Small intestine (tissue), 16 donors: ENCODE measurements at places on chromosomes 3 and 15. TPM values are rescaled to one million over a fixed set of nuclear protein-coding genes. Genes with fewer than 3 reads are reported as not detected.

DNA sequence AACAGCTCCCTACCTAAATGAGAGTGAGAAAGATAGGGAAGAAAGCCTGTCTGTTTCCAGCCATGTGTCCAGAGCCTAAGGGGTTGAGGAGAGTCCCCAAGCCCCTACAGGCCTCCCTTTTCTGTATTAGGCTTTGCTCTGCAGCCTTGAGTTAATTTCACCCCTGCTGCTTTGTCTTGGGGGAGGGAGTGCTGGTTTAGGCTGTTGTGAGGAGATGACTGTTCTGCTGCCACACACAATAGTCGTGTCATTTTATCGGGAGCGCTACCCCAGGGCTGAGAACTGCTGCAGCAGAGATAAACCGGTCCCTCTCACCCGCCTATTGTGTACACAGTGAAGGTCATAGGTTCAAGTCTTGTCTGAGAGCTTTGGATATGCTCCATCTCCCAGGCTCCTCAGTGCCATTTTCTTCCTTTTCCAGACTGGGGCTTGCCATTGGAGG is 1.4 kb downstream of the ZNF609 start:
- no peak for DNase-seq

DNA sequence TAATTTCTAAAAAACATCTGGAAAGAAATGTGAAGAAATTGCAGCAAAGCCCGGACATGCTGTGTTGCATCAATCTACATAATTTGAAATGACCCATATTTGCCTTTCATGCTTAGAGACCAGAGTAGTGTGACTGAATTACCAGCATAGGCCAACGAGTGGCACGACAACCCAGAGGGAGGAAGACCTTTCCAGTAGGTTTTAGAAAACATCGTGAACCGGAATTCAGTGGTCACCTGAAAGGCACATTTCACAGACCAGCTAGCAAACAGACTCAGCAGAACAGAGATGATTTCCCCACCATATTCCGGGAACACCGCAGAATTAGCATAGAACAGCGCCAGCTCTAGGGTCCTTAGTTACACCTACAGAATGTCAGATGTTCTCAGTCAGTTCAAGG is 620.0 kb upstream of the ZNF385D start:
- DNase-seq: no peak

The ITIH1 gene
- polyA plus RNA-seq: 0.13 TPM

- DNase-seq: no peak
Observed at GRCh38 chr15:82803793-82804574, 1.9 kb downstream of the FSD2 start.

The SLC15A2 gene
- 0.34 TPM for polyA plus RNA-seq

- no peak for DNase-seq
Observed at GRCh38 chr15:63891768-63892133, 58.0 kb upstream of the HERC1 start.

DNA sequence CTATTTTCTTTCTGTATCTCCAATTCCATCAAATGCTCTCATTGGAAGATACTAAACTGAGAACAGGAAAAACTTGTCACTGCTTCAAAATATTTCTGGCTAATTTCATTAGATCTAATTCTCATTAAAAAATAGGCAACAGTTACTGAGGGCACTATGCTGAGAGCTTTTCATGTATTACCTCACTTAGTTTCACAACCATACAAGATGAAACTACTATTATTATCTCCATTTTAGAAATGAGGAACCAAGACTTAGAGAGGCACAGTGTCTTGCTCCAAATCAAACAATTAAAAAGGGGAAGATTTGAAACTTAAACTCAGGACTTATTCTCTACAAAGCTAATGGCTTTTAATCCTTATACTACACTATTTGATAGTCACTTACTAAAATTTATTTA is 7.2 kb upstream of the OTOL1 start:
- DNase-seq: no peak

GRCh38 chr3:167866331-167866730 is 130.8 kb downstream of the SERPINI1 start:
- no peak for DNase-seq

GRCh38 chr15:77688693-77689092 is 56.0 kb upstream of the LINGO1 start:
- DNase-seq: no peak

GRCh38 chr3:126446791-126447190 is 28.9 kb downstream of the ZXDC start:
- DNase-seq: no peak

- DNase-seq: no peak
Observed at GRCh38 chr3:36707623-36708409, 56.5 kb downstream of the DCLK3 start.

GRCh38 chr15:67542420-67543347 is at the start of gene MAP2K5:
TSS of gene MAP2K5 (plus strand) at chr15:67542703. CDS start at chr15:67543336, 633 bp downstream.
- DNase-seq: peak; percentile 83

DNA sequence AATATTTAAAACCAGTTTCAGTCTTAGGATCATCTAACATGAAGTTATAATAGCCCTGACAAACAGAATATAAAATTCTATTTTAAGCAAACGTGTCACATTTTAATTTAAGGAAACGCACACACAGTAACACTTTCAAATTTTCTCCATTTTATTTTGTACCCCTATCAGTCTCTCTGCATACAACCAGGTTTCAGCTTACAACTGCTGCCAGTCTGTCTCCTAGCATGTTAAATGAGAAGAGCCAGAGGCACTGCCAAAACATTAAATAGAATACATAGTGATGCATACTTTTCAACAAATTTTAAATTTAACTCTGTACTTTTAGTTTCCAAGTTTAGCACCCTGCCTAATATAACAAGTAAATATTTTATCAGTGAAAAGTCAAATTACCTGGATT is 60.8 kb downstream of the UACA start:
- DNase-seq: no peak

DNA sequence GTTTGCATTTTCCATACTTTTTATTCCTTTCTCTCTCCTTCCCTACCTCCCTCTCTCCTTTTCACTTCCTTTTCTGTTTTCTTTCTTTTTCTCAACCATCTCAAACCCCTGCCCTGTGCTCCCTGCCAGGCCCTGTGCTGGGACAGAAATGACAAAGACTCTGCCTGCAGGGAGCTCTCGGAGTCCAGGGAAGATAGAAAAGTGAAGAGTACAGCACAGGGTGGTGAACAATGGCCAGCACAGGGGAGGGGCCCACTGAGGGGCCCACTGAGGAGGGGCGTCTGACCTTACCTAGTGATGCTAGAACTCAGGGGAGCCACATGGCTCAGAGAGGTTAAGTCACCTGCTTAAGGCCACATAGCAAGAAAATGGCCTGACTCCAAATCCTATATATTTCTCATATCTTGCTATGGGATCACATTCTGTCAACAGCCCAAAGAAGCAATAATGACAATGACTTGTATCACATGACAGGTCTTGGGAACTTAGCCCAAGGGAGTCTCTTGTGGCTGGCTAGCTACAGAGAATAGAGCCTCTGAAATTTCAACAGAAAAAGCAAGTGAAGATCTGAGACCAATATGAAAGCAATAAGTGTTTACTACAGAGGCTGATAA is 44.3 kb upstream of the ATP2B2 start:
- no peak for DNase-seq

- no peak for DNase-seq
Observed at GRCh38 chr3:107739227-107739626, 216.5 kb downstream of the BBX start.

The DLL4 gene
- 13.2 TPM for polyA plus RNA-seq

DNA sequence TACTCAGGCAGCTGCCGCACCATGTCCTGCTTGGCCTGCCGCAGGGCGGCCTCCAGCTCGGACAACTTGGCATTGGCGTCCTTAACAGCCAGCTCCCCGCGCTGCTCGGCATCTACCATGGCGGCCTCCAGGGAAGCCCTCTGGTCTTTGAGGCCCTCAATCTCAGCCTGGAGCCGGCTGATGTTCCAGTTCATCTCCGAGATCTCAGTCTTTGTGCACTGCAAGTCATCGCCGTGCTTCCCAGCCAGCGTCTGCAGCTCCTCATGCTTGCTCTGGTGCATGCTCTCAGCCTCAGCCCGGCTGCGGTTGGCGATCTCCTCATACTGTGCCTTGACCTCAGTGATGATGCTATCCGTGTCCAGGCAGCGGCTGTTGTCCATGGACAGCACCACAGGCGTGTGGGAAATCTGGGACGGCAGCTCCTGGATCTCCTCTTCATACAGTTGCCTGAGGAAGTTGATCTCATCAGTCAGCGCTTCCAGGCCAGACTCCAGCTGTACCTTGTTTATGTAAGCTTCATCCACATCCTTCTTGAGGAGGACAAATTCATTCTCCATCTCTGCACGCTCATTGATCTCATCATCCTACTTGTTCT is 15.5 kb upstream of the PSTPIP1 start:
- DNase-seq: no peak

DNA sequence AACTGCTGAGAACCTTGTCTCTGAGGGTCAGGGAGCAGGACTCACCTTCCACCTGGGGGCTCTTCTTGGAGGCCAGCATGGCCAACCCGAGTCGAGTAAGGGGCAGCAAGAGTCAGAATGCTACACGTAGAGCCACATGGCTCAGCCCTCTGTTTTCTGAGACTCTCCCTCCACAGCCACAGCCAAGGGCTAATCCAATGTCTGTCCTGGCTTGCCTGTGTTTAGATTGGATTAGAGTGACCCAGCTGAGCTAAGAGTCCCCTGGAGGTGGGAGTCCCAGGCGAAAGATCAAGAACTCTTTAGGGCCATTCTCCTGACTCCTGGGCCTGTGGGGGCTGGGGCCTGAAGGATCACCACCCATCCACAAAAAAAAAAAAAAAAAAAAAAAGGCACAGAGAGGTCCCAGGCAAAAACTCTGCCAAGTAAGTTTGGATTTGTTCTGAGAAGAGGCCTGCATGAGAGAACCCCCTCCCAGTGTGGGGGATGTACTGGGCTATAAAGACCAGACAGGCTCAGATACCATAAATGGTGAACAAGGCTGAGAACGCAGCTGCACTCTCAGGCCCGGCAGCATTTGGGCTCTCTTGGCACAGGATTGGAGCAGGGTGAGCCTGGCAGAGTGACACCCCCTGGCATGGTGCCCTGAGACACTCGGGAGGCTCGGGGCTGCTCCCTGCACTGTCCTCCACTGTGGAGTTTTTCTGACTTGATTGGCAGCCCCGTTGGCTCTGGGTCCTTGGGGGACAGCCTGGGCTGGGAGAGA is 88.0 kb upstream of the OSBPL11 start:
- DNase-seq: no peak
